ENCODE measurements at places on chromosomes 2 and 18.

DNA sequence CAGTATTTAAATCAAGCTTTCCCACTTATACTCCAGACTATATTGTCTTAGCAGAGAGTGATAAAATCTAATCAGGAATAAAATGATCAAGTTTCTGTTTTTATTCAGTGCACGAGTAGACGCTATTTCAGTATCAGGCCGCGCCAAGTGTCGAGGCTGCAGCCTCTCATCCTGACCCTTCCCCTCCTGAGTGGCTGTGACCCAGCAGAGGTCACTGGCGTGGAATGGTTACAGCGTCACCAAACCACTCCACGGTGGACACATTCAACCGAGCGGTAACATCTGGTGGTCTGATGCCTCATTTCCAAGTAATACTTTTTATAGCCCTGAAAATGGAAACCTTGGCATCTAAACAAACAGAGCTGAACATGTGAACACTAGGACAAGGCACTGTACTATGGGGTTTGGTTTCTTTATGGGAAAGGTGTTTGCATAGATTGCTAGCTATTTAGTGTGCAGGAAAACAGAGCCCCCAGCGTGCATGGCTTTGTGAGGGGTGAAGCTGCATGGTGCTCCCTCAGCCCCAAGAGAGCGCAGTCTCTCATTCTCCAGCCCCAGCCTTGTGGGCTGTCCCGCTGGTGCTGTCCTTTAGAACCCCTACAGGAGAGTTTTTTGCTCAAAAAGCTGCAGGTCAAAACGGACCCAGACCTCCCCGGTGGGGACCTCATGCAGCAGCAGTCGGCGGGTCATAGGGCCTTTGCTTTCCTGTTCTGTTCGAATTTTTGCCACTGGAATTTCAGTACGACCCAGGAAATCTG, 28.4 kb downstream of the FAM228A start:
- DNase-seq, result no peak

GRCh38 chr2:43131890-43132682, 94.3 kb downstream of the ZFP36L2 start:
- no peak for DNase-seq

GRCh38 chr2:68293755-68294154, 26.0 kb downstream of the CNRIP1 start:
- no peak for DNase-seq

- no peak for DNase-seq
These were observed 105.6 kb downstream of the HNRNPLL start for GRCh38 chr2:38496927-38497669.

- DNase-seq, result no peak
These were observed 230.3 kb upstream of the TRIB2 start for GRCh38 chr2:12486205-12487118.

GRCh38 chr18:23587220-23587642, 925 bp upstream of the NPC1 start:
- DNase-seq, result no peak
